Fibroblast of the aortic adventitia (primary cell): ENCODE measurements at places on chromosomes 6 and 20.

- DNase-seq, result no peak
Measured at GRCh38 chr6:11773013-11773412, 5.6 kb downstream of the ADTRP start.

GRCh38 chr6:40146902-40147301 lies 212.6 kb upstream of the MOCS1 start:
- no peak for DNase-seq

- DNase-seq, result no peak
Measured at GRCh38 chr6:96116674-96117073, 100.9 kb downstream of the FUT9 start.

DNA sequence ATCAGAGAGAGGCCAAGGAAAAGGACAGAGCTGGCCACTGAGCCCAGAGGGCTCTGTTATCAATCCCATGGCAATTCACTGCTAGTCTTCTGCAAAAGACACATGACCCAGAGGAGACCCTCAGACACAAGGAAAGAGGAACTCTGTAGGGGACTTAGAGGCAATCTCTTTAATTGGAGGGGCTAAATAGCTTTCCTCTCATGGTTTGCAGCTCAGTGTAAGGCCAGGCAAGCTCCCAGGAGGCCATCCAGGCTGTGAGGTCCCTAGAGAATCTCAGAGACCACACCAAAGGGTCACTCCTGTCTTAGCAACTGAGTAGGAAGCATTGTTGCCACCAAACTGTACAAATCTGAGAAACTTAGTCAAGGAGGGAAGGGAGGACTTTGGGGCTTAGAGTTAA lies 10.0 kb upstream of the HLA-DOA start:
- DNase-seq, result no peak

- peak; percentile 85 for DNase-seq
Measured at GRCh38 chr6:30915591-30915946, 1.5 kb downstream of the VARS2 start.

DNA sequence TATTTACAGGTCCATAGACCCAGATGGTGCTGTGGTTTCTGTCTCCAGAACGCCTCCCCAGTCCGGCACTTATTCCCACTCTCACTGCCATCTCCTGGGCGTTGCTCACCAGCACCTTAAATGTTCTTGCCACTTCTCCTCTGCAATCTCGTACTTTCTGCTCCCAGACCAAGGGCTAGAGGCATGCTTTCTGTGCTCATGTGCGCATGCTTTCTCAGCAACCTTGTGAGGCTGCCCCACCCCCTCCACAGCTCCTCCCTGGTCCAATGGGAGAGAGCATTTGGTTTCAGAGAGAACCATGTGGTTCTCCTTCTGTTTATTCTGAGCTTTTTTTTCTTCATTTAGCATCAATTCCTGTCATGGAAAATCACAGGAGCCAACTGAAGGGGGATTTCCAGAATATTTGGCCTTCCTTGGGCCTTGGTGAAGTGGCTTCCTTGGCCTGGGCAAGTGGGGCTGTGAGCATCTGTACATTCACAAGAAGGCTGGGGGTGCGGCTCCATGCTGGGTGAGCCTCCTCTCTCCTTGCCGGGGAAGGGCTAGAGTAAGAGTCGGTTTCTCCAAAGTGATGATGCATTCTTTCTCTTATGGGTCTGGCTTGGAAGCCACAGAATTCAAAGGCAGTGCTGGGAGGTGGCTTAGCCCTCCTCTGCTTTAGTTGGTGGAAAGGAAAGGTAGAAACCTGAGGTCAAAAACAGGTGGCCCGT lies 66.6 kb downstream of the PHACTR3 start:
- no peak for DNase-seq

DNA sequence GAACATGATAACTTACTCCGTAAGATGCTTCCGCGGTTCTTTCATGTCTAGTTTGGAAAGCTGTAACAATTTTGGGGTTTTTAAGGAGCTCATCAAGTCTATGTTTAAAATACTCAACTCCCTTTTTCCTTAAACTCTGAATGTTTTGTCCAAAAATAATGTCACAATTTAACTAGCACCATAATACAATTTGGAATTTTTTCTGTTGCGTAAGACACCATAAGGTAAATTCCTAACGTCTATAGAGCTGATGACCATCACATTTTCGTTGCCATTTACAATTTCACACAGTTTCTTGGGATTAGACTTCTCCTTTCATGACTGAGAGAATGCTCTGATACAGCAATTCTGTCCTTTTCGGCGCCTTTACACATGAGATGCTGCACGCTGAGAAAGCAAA lies 26.7 kb upstream of the FOXF2 start:
- DNase-seq, result no peak

DNA sequence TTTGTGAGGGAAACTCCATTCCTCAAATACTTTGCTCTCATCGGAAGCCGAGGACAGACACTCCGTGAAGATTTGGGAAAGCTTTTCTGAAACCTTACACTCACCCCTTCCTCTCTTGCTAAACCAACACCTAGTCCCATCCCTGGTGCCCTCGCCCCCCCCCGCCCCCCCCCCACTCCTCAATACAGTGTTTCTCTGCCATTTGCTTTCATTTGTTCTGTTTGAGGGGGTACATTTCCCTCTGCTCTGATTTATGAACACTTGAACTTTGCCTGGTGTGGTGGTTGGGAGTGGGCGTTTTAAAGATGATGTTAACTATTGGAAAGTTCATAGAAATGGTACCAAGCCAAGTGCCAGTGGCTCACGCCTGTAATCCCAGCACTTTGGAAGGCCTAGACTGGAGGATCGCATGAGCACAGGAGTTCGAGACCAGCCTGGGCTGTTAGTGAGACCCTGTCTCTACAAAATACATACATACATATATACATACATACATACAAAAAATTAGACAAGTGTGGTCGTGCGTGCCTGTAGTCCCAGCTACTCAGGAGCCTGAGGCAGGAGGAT lies 1.1 kb downstream of the RAB32 start:
- DNase-seq, result peak; percentile 53

- DNase-seq, result no peak
Measured at GRCh38 chr6:143543435-143543834, 31.9 kb upstream of the FUCA2 start.

DNA sequence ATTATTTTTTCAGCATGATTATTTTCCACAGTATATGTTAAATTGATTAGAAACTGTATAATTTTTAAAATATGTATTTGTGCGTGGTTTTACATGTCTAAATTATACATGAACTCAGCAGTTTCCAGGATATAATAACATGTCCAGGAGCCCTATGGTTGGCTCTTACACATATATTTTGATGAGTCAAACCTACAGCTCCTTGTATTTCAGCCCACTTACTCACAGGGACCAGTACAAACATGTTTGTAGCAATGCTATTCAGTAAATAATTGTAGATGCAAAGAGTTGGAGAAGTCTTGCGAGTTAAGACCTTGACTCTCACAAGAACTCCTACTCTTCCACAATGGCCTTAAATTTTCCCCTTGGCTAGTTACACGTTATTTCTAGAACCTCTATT lies 107.2 kb upstream of the SASH1 start:
- peak; percentile 26 for DNase-seq

DNA sequence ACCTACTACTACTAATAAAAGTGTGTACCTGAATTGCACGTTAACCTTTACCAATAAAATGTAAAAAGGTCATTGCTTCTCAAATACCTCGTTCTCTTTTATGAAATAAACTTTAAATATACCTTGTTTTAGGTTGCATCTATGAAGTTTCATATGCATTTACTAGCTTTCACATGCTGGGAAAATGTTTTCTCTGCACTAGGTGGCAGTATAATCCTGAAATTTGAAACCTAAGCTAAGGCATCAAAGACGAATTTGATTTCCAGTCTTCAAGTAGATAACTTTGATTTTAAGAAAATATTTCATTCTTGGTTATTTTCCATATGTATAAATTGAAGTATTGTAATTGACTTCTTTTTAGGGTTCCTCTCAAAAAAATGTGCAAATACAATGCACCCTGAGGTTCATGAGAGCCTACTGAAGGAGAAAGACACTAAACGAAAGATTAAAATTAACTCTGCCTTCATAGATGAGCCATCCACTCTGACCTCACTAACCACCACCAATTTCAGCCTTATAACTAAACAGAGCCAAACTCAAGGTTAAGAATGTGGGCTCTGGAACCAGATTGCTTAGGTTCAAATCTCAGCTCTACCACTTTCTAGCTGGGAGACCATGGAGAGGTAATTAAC lies 7.3 kb upstream of the COL9A1 start:
- DNase-seq, result peak; percentile 60

DNA sequence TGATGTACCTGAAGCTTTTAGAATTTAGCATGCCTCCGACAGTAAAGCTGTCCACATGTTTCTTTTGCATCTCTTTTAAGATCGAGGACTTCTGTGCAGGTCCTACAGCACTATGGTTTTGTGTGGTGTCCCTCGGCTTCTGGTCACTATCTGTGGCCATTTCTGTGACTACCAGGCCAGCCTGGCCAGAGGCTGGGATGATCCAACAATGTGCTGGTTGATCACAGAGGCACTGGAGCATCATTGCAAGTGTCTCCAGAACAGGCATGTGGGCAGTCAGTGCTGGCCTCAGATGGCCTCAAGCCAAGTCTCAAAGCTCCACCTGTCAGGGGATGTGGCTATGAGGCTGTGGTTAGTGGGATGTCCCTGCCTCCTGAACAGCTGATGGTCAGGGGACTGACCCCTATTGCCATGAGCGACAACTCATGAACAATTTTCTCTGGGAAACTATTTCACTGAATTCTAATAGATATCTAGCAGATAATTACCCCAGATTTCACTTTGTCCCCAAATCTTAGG lies 136.6 kb downstream of the SYNDIG1 start:
- no peak for DNase-seq

- DNase-seq, result peak; percentile 86
Measured at GRCh38 chr6:1436334-1437306, 47.2 kb downstream of the FOXF2 start.

- peak; percentile 31 for DNase-seq
Measured at GRCh38 chr6:17816921-17817611, 110.3 kb upstream of the NUP153 start.

DNA sequence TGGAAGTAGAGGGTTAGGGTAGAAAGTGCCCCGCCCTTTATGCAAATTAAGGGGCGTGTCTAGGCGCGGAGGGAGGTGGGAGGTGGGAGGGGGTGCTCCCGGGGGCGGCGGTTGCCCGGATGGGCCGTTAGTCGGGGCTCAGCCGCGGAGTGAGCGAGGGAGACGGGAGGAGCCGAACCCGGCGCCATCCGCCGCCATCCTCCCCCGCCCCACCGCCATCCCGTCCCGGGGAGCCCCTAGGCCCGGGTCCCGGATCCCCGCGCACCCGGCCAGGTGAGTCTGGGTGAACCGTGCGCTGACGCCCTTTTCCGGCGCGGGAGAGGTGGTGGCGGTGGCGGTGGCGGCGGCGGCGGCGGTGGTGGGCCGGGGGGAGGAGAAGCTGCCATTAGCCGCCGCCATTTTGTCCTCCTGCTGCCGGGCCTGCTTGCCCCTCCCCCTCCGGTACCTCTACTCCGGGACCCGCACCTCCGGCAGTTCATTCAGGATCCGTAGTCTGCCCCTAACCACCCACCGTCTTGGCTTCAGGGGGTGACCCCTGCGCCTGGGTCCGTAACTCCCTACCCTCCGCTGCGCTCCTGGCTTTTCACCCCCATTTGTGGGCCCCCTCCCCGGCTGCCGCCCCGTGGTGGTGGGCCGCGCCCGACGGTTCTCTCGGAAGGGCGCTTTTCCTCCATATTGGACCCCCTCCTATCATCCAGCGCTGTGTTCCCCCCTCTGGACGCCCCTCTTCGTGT lies at the start of gene PRRC2A:
Gene PRRC2A, plus strand, starts transcription at position 130 of the 734 bp plus-strand sequence. CDS start 2,075 bp downstream, outside the sequence.
- DNase-seq, result peak; percentile 53

DNA sequence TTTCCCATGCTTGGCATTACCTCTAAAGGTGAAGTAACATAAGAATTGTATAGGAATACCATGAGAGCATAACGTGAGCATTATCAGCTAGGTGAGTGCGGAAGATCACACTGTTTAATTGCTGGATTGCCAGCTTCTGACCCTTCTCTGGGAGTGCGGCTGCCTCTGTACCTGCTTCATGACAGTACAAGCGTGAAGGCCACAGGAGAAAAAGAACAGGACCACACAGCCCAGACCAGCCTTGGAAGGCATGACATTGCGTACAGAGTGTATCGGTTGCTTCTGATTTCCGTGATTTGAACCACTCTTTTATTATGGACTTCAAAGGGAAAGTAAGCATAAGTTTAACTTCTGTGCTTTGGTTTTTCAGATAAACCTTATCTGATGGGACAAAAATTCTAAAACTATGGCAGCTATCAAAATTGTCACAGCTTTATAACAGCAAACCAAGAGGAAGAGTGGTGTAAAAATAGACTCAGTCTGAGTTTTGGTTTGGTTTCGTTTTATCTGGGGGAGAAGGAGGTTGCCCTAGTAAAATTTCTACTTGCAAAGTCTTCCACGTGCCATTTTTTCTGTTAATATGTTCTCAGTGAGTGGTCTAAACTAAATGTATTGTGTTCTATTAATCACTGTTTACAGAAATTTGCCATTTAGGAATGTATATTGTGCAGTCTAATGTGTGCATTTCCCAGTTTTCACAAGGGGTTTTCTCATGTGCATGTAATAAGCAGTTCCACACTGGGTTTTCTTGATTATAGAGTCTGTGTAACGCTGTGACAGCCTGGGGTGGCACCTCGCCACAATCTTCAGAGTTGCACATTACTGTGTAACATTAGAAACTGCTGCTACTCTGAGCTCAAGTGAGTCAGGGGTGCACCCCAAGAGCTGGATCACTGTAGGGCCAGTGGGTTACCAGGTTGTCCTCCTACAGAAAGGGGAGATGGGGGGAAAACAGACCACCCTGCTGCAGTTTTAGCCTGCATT lies 97.3 kb downstream of the RPP40 start:
- DNase-seq, result peak; percentile 27

DNA sequence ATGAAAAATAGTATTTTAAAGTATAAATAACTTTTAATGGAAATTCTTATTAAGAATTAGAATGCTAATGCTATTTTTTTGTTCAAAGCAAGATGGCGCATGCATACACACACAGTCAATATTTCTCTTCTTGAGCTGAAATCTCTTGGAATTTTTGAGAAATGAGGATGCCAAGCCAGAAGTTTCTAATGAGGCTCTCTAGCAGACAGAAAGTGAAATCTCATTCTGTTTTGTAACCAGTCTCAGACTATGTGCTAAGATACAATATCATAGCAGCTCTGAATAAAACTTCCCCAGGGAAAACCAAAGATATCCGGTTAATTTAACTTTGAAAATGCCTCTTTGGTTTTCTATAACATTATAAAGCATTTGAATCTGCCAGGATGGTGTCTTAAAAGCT lies 97.2 kb upstream of the HDAC2 start:
- peak; percentile 23 for DNase-seq

DNA sequence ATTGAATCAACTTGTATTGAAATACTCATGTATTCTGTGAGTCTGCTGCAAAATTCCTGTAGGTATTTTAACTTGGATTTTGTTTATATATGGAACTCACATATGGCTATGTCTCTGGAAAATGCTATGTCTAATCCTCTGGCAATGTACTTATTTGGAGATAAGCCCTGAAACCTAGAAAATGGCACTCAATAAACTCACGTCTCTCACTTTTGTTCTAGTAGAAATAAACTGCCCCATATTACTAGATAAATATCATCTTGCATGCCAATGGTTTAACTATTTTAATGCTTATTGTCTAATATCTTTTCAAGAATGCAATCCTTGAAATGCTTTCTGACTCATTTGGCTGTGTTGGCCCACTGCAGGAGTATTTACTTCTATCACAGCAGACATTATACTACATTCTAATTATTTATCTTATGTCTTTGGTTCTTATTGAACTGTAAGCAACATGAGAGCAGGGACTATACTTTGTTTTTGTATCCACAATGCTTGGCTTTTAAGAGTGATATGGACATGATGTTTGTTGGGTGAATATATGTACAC lies 292.2 kb upstream of the RSPO3 start:
- DNase-seq, result peak; percentile 44

- DNase-seq, result peak; percentile 48
Measured at GRCh38 chr20:34824452-34824805, 1.0 kb downstream of the NCOA6 start.

GRCh38 chr6:156791320-156791850 lies 14.2 kb downstream of the ARID1B start:
- peak; percentile 74 for DNase-seq
